ENCODE measurements at places on chromosomes 3 and 15. TPM values are rescaled to one million over a fixed set of nuclear protein-coding genes. Genes with fewer than 3 reads are reported as not detected.

GRCh38 chr3:13141991-13142412 is 68.8 kb upstream of the IQSEC1 start:
- DNase-seq, result no peak

Gene SH2D7
- not detected for total RNA-seq

Gene KY
- total RNA-seq, result not detected

Gene GP9
- total RNA-seq, result 0.45 TPM

Gene GPR176
- 0.07 TPM for total RNA-seq

GRCh38 chr3:57544181-57545125 is at the start of gene DNAH12:
TSS of gene DNAH12 (minus strand) at chr3:57544344. CDS start at chr3:57542870, 1,474 bp downstream.
- DNase-seq, result no peak

GRCh38 chr3:3340526-3340925 is 161.0 kb upstream of the CRBN start:
- DNase-seq, result no peak

- no peak for DNase-seq
Measured at GRCh38 chr15:57477736-57478522, 101.6 kb downstream of the CGNL1 start.

All from natural killer cell treated with Interleukin-12 subunit alpha and Interleukin-12 subunit beta and Interleukin-15 and Interleukin-18, amount 100 ng/mL, for 72 hours (primary cell).